ENCODE measurements at places on chromosomes 11 and 22.
A peak's percentile ranks its signal among the peaks of the same experiment; 100 is the strongest.

GRCh38 chr11:21806947-21807346 is 385.9 kb upstream of the ANO5 start:
- no peak for DNase-seq

DNA sequence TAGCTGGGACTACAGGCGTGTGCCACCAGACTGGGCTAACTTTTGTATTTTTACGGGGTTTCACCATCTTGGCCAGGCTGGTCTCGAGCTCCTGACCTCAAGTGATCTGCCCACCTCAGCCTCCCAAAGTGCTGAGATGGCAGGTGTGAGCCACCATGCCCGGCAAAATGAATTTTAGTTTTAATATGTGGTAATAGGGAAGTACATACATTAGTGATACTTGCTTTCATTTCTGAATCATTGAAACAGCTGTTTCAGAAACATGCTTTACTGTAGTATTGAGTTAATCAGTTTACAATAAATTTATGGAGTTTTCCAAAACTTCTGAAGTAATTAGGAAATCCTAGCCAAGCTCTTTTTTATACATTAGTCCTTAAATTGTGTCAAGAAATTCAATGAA is 15.6 kb downstream of the PCF11 start:
- DNase-seq, result no peak

- DNase-seq, result peak; percentile 91
Measured at GRCh38 chr11:20599221-20600019, at the start of gene SLC6A5. Gene SLC6A5 (plus strand): TSS chr11:20599608. CDS start chr11:20599673, 65 bp downstream.

GRCh38 chr11:125679397-125679796 is 1.2 kb downstream of the ACRV1 start:
- no peak for DNase-seq

- peak; percentile 40 for DNase-seq
Measured at GRCh38 chr11:2295971-2296912, 5.5 kb downstream of the C11orf21 start.

DNA sequence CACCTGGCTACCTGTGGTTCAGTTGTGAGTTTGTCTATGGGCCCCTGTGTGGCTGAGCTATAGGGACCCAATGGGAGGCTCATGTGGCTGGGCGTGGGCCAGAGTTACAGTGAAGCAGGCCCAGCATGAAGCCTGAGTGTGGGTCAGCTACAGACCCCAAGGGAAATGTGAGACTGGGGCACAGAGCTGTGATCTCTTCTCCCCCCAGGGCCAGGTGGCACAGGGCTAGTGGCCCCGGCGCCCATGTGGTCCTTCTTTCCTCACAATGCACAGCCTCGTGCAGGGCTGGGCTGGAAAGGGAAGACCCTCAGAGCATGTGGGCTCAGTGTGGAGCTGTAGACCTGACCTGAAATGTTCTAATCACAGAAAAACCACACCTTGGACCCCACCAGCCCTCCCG is 71.6 kb upstream of the NECTIN1 start:
- DNase-seq, result no peak

DNA sequence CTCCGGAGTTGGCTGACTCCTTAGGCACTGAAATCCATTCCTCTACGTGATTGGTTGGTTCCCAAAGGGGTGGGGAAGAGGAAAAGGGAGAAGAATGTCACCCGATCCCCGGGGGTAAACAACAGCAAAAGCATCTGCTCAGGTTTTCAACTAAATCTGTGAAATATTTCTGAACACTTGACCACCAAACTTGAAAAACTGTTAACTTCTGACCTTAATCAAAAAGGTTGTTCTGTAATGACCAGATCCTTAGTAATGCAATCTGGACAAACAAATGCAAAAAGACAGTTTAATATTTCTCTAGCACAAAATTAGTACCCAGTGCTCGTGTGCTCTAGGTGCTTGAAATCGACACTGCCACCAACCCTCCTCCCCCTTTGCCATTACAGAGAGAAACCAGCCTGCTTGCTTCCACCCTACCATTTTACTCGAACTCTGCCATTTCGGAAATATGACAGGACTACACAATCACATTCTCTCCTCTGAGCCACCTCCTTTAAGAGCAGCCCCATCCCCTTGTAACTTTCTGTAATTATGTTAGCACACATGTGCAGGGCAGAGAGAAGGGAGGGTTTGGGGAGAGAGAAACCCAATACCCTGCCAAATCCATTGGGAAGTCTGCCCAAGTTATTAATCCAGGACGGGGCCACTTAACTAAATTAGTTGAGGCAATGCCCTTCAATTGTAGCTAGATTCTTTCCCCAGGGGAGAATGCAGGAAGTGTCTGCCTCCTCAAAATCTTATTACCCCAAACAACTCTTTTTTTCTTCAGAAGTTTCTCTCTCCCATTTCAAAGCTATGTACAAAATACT is 113.8 kb downstream of the RBFOX2 start:
- DNase-seq, result peak; percentile 93

GRCh38 chr11:86595451-86595850 is 77.0 kb downstream of the ME3 start:
- DNase-seq, result no peak

DNA sequence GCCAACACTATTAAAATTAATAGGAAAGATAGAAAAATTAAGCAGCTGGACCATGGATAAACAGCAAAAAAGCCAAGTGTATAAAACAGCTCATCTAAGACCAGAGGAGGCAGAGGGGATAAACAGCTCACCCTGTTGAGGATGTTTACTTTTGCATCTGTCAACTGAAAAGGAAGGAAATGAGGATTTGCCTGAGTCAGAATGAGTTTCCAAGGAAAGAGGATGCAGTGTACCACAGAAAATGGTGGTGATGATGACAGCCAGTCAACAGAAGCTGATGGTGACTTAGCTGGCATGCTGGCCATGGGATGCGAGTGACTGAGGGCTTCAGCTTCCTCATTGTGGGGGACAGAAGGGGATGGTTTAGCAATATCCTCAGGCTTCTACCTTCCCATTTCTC is 183.5 kb downstream of the KIRREL3 start:
- DNase-seq, result no peak

GRCh38 chr11:114000526-114000925 is 25.6 kb downstream of the HTR3A start:
- DNase-seq, result no peak

DNA sequence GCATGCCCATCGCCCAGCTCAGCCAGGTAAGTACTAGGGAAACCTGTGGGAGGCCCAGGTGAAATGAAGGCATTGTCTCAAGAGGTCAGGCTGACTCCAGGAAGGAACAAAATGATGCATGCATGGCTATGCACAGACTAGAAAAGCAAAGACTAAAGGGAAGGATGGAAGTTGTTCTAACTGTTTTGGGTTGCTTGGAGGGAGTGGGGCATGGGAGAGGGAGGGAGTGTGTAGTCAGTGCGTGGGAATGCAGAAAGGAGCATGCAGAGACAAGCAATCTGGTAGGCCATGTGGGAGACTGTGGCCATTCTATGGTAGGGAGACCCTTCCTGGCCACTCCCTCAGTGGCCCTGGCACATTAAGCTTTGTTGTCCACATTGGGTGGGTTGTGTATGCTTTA is 2.9 kb downstream of the MICAL3 start:
- DNase-seq, result no peak

DNA sequence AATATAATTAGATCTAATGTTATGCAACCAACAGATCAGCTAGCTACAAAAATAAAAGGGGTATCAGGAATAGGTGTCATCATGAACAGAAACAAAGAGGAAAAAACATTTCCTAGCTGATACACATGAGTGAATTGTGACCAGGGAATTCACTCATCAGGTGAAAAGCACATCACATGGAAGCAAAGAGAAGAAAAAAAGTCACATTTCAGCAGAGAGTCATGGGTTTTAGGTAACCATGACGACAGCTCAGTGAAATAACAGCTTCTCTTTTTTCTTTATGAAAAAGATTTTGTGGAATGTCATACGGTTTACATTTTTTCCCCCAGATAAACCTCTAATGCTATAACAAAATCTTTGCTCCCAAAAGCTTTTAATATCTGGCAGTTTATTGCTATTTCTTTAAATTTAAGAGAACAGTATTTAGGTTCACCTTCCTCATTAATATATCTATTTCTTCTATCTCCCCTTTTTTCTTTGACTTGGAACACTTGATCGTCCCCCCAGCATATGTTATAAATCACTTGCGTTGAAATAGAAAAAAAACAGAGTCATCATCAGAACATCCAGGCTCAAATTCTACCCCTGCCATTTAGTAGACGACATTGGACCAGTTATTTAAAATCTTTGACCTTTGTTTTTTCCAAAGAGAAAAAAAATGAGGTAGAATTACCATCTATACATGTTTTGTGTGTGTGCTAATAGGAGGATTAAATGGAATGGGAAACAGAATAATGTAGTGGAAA is 5.3 kb downstream of the TYR start:
- DNase-seq, result no peak

- DNase-seq, result no peak
Measured at GRCh38 chr11:2818503-2818902, 67.1 kb downstream of the CDKN1C start.

DNA sequence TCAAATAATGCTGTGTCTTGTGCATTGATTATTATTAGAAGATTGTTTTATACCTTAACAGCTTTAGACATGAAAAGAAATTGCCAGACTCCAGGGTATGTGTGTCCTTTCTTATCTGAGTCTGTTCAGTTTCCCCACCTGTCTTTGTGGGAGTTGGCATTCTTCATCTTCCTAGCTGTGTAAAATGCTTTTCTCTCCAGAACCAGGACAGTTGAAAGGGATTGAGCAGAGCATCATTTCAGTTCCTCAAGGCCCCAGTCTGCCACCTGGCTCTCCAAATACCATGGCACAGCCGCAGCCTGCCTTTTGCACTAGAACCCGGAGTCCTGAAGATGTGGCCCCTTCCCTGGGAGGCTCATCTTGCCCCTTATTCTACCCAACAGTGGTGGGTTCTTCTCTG is 851.9 kb downstream of the NTM start:
- no peak for DNase-seq

DNA sequence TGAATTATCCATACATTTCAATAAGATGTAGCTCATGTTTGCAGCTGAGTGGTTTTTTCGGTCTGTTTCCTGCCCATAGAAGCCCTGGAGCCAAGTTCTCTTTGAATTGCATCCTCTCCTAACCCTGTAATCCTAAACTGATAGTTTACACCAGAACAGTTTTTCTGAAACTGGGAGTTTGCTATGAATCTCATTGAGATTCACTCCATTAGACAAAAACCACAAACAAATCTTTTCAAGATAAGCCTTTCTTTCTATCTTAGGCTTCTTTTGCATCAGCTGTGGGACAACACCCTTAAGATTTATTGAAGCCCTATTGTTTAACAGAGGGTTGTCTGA is 324.8 kb downstream of the DYNC2H1 start:
- no peak for DNase-seq

- peak; percentile 61 for DNase-seq
Measured at GRCh38 chr11:2204361-2205213, 33.0 kb upstream of the TH start.

Measured in islet precursor cell (in vitro differentiated cells).